ENCODE measurements at places on chromosomes 6 and 20. TPM values are rescaled to one million over a fixed set of nuclear protein-coding genes. Genes with fewer than 3 reads are reported as not detected.

DNA sequence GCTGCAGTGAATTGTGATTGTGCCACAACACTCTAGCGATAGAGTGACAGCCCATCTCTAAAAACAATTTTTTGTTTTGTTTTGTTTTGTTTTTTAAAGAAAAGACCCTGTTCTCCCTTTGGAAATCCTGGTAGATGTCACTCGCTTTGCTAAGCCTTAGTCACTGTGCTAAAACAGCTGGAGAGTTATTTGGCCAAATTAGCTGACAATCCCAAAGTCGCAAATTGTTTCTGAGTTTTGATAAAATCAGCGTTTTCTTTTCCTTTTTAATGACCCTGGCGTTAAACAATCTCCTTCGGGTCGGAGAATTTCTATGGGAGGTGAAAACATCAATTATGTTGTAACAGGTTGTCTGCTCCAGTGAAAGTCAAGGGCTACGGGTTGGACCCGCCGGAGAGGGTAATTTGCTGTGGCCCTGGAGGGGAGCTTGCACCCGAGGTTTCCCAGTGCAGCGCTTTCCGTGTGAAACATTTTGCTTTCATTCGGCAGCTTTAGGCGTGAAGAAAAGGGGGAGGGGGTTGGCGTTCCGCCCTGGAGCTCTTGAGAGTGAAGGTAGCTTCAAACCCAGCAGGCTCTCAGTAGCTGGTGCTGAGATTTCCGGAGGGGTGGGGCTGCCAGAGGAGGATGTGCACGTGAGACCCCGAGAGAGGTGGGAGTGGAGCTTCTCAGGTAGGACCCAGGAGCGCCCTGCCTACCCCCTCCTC, 296.6 kb downstream of the PHACTR1 start:
- peak; percentile 36 for DNase-seq

DNA sequence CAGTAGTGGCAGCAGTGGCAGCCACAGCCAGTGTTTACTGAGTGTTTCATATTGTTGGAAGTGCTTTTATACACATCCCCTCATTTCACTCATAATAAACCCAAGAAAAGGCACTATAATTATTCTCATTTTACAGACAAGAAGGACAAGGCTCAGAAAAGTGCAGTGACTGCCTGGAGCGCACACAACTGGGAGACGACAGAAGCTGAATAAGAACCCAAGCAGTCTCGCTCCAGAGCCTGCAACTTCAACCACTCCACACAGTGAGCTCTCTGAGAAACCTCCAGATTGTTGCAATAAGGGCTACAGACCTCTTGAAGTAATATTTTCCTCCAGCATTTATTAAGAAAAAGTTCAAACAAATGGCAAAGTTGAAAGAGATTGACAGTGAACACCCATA, 76.9 kb downstream of the PLCG1 start:
- DNase-seq, result no peak

GRCh38 chr6:79421707-79422484, 115.3 kb downstream of the LCA5 start:
- DNase-seq, result peak; percentile 97

GRCh38 chr6:51303338-51303737, 484.7 kb downstream of the TFAP2B start:
- DNase-seq, result peak; percentile 3

GRCh38 chr6:3919130-3919628, 70.0 kb downstream of the FAM50B start:
- no peak for DNase-seq

DNA sequence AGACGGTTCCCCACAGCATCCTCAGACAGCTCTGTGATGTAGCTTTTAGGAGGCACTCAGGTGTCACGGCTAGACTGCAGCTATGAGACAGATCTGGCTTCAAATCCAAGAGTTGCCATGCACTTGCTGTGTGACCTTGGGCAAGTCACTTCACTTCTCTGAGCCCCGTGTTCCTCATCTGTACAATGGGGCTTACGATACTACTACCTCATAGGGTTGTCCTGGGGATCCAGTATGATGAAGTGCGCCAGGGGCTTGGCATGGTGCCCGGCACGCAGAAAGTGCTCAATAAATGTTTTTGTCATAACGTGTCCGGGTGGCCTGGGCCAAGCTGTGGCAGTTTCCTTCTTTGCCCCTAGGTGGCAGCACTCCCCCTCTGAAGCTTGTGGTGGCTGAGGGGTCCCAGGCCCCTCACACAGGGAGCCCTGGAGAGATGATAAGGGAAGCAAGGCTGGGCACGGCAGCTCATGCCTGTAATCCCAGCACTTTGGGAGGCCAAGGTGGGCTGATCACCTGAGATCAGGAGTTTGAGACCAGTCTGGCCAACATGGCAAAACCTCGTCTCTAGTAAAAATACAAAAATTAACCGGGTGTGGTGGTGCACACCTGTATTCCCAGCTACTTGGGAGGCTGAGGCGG, 19.1 kb upstream of the CHMP4B start:
- no peak for DNase-seq

GRCh38 chr20:18165553-18165952, 27.9 kb downstream of the KAT14 start:
- no peak for DNase-seq

Gene SPEF1
- not detected for polyA plus RNA-seq

Gene DEFB124
- polyA plus RNA-seq, result 0.88 TPM

Gene KHDC1L
- not detected for polyA plus RNA-seq

Gene NOTCH4
- polyA plus RNA-seq, result 18.9 TPM

Gene PRR18
- polyA plus RNA-seq, result 0.30 TPM
